Lung microvascular endothelial cell (primary cell): ENCODE measurements at places on chromosomes 1 and 21. TPM values are rescaled to one million over a fixed set of nuclear protein-coding genes. Genes with fewer than 3 reads are reported as not detected.

PLA2G2C gene
- not detected in 2 replicates for total RNA-seq

DNA sequence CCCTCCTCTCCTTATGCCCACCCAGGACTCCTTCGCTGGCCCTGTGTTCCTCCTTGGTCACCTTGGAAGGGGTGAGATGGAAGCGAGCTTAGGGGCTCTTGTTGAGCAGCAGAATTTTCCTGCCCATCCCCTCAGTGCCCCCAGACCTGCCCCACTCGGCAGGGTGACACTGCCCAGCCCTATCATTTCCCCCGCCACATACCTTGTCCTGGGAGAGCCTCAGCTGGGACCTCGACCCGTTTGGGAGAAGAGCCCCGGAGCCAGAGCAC, 1.4 kb upstream of the FNDC5 start:
- DNase-seq: no peak

FASLG gene
- not detected in 2 replicates for total RNA-seq

NLRP3 gene
- under 0.01 TPM in 2 replicates for total RNA-seq

GRCh38 chr1:218702775-218703174, 357.6 kb downstream of the TGFB2 start:
- DNase-seq: no peak

DNA sequence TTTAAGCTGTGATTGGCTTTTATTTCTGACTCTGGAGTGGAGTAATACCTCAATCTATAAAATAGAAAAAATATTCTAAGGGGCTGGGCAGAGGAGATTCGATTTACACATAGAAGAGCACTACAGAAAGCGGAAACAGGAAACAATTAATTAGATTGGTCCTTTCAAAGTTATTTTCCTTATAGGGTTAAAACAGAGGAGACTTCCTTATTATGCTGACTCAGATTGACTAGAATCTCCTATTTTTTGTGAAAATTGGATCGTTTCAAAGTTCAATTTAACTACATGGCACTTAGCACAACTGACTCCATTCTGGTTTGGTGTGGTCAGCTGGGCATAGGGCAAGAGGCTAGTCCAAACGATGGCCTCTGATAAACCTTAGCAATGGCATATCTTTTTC, 48.3 kb upstream of the NCAM2 start:
- DNase-seq: no peak

GRCh38 chr1:16145030-16145661, 10.7 kb downstream of the EPHA2 start:
- DNase-seq: peak; percentile 95

GRCh38 chr21:45295576-45296365, 8.1 kb upstream of the POFUT2 start:
- no peak for DNase-seq

- no peak for DNase-seq
These were observed 169.3 kb downstream of the SEC16B start for GRCh38 chr1:177800400-177801088.

RHD gene
- 0.20 and 0.44 TPM in 2 replicates for total RNA-seq

DNA sequence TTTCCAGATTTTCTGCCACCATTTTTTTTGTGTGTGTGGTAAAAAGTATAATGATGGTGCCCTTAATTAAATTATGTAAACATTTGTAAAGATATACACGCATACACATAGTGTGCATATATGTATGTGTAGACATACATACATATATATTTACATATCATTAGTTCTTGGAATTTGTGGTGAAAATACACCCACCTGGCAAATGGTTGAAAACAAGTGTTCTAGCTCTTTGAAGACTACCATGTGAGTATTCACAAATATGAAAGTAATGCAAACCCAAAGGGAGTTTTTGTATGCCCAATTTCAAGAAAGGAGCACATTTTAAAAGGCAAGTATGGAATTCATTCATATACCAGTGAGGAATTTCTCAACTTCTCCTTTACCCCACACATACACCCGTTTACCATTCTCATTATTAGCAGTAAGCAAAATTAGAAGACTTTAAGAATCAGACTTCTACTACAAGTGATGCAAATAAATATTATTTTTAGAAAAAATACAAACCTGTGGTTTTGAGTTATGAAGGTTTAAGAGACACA, 8.0 kb downstream of the RABGAP1L start:
- no peak for DNase-seq

RIPPLY3 gene
- total RNA-seq: not detected in 2 replicates

- no peak for DNase-seq
These were observed 59.0 kb upstream of the TEKT2 start for GRCh38 chr1:36024847-36025246.

GOLT1A gene
- under 0.01 TPM in 2 replicates for total RNA-seq

GRCh38 chr1:156615946-156616345, 3.3 kb upstream of the HAPLN2 start:
- DNase-seq: no peak

- DNase-seq: peak; percentile 47
These were observed 12.2 kb upstream of the PRXL2B start for GRCh38 chr1:2574350-2574749.

PLD5 gene
- not detected in 2 replicates for total RNA-seq

OR2T11 gene
- total RNA-seq: not detected in 2 replicates

GRCh38 chr1:19844731-19845495, 29.8 kb upstream of the RNF186 start:
- DNase-seq: no peak

FMO4 gene
- 0.79 and 1.1 TPM in 2 replicates for total RNA-seq

- DNase-seq: no peak
These were observed 158.2 kb upstream of the KLHDC7A start for GRCh38 chr1:18322368-18323032.

GRCh38 chr1:150619576-150620509, 9.6 kb downstream of the ENSA start:
- peak; percentile 89 for DNase-seq

H6PD gene
- 12.3 and 18.3 TPM in 2 replicates for total RNA-seq

GRCh38 chr1:8396083-8396785, 78.3 kb downstream of the SLC45A1 start:
- peak; percentile 58 for DNase-seq

TARBP1 gene
- 10.7 and 13.5 TPM in 2 replicates for total RNA-seq

GRCh38 chr1:47104816-47105215, 32.4 kb upstream of the CYP4A22 start:
- no peak for DNase-seq

MT1HL1 gene
- not detected in 2 replicates for total RNA-seq

OR2T2 gene
- total RNA-seq: not detected in 2 replicates
